ENCODE measurements at places on chromosomes 2 and 18. TPM values are rescaled to one million over a fixed set of nuclear protein-coding genes. Genes with fewer than 3 reads are reported as not detected.
A peak's percentile ranks its signal among the peaks of the same experiment; 100 is the strongest.

DNA sequence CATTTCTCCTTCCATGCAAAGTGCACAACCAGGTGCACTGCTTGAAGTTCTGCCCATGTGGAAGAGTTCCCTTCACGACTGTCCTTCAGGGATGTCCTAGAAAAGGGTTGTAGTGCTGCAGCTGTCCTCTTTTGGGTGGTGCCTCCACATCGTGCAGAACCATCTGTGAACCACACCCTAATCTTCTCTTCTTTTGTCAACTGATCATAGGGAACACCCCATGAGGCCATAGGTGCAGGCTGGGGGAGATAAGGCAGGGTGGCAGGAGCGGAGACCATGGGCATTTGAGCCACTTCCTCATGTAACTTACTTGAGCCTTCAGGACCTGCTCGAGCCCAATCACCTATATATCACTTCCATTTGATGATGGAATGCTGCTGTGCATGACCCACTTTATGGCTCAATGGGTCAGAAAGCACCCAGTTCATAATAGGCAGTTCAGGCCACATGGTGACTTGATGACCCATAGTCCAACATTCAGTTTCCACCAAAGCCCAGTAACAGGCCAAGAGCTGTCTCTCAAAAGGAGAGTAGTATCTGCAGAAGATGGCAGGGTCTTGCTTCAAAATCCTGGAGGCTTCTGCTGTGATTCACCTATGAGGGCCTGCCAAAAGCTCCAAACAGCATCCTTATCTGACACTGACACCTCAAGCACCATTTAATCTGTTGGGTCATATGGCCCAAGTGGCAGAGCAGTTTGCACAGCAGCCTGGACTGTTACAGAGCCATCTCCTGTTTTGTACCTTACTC, 84.7 kb upstream of the CYRIA start:
- no peak for DNase-seq

DNA sequence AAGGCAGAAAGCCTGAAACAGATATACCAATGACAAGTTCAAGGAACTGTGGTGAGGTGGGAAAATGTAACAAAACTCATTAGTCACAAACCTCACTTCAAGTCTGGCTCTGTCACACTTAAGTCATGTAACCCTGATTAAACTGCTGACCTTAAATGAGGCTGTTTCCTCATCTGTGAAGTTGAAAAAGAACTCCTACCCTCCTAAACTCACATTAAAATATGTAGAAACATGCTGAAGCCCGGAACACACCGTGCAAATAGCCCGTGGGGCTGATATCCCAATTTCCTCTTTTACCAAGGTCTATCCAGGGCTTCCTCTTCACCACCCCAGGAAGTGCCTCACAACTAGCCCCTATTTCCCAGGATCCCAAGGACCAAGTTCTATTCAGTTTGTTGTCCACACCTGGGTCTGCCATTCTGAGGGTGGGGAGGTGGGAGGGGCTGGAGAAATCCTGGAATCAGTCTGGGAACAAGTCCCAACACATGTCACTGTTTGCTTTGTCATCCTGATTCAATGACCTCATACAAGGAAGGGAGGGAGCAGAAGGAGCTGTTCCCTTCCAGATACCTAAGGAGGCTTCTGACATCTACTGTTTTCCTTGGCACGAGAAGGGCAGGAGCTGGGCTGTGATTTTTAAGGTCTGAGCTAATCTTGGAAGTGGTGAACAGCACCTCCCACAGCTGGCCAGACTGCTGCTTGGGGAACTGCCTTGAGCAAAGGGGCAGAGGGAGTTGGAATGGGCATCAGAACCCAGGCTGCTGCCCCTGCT, 42.3 kb downstream of the SLC4A1AP start:
- peak; percentile 80 for DNase-seq

DNA sequence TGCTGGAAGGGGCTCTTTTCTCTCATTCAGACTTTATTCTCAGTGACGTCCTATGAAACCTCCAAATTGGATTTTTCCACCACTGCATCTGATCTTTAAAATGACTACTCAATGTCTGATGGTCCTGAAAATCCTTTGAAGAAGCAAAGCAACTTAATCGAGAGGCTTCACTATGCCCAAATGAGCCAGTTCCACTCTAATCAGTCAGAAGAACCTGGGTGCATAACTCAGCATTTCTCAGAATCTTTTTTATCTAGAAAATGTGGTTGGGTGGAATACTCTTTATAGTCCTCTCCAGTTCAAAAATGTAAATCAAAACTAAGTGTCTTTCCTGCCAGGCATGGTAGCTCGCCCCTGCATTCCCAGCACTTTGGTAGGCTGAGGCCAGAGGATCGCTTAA, 60.7 kb downstream of the PRELID3A start:
- no peak for DNase-seq

DNA sequence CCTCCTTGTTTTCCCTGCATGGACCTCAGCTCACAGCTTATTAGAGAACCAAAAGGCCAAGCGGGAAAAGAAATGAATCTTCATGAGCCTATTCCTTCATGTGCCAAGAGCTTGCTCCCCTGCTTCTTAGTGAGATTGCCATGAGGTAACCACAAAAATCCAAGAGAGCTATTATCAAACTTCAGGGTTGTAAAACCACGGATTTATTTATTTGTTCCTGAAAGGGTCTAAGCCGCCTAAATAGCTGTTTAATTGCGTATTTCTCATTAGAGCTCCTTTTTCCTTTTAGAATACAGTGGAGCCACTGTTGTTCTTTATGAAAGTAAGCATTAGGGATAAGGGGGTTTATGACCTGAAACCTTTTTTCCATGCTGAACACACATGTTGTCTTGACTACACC, 58.0 kb downstream of the SRD5A2 start:
- DNase-seq, result no peak

- DNase-seq, result peak; percentile 65
Observed at GRCh38 chr18:13216711-13217465, 1.7 kb upstream of the LDLRAD4 start.

Gene TRABD2A
- total RNA-seq, result 1.3 TPM

Gene RPS27A
- total RNA-seq, result 564 TPM

Gene PASK
- total RNA-seq, result 1.7 TPM
